ENCODE measurements at places on chromosomes 11 and 22.
A peak's percentile ranks its signal among the peaks of the same experiment; 100 is the strongest.

DNA sequence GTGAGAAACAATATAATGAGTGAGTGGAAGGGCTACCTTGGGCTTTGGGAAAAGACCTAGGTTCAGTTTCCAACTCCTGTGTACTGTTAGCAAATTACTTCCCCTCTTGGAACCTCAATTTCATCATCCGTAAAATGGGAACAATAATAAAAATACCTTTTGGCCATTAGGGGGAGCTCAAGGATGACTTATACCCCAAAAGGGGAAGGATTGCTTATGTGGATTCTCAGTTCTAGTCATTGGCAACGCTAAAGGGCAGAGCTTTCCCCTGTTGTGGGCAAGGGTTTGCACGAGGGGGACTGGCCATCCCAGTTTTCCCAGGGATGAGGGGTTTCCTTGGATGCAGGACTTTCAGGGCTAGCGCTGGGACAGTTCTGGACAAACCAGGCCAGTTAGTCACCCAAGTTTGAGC is 3.1 kb upstream of the COMMD9 start:
- no peak for DNase-seq

GRCh38 chr11:32100495-32100894 is 9.6 kb downstream of the RCN1 start:
- DNase-seq = no peak

DNA sequence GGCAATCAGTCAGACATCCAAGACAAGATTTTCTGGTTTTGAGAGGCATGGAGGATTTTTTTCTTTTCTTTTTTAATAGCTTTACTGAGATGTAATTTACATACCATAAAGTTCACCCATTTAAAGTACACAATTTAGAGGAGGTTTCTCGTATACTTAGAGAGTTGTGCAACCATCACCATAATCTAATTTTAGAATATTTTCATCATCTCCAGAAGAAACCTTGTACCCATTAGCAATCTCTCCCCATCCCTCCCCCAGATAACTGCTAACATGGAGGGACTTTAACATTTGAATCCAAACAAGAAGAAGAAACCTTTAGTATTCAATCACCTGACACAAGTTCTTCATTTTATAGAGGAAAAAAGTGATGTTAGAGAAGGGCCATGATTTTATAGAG is 83.6 kb downstream of the CLPB start:
- DNase-seq = no peak

DNA sequence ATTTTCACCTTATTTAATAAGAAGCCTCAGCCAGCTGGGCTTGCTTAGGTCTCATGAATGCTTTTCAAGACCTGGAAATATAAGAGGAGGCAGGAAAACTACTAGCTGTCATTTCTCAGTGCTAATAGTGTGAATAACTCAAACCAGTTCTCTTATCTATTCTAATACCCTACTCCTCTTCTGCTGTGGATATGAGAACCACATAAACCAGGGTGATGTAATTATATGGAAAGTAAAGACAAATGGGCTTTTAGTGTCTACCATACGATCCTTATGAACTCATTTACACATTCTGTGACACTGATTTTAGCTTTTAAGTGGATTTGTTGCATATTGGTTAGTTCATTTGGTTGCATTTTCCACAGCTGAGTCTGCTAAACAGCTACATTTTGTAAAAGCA is 8.6 kb downstream of the PDGFD start:
- no peak for DNase-seq

GRCh38 chr11:78350091-78350645 is 67.5 kb downstream of the GAB2 start:
- DNase-seq = no peak

DNA sequence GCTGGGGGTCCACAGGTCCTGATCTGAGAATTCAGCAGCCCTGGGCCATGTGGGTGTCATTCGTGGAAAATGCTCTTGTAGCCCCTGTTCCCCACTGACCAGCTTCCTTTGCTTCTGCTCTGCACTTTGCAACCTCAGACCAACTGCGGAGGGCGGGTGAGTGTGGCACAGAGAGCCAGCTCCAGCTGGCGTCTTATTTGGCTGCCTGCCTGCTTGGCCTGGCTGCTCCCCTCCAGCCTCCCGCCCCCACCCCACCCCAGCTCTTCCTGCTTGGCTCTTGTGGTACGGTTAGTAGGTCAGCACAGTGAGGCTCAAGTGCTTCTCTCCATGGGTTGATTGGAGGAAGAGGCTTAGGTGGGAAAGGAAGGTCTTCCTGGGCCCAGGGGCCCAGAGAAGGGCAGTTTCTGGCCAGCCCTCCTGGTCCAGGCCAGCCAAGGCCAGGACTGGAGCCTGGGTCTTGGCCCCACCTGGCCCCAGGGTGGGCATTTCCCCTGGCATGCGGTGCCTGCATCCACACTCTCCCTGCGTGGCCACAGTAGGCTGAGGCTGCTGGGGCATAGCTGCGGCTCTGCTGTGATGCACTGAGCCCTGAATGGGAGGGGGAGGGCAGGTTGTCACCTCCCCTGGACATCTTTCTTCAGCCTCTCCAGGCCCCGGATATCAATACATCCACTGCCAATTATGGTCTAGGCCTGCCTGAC is 26.5 kb downstream of the MYO7A start:
- DNase-seq = no peak

- no peak for DNase-seq
These were observed 15.6 kb downstream of the LRRC32 start for GRCh38 chr11:76654980-76655379.

DNA sequence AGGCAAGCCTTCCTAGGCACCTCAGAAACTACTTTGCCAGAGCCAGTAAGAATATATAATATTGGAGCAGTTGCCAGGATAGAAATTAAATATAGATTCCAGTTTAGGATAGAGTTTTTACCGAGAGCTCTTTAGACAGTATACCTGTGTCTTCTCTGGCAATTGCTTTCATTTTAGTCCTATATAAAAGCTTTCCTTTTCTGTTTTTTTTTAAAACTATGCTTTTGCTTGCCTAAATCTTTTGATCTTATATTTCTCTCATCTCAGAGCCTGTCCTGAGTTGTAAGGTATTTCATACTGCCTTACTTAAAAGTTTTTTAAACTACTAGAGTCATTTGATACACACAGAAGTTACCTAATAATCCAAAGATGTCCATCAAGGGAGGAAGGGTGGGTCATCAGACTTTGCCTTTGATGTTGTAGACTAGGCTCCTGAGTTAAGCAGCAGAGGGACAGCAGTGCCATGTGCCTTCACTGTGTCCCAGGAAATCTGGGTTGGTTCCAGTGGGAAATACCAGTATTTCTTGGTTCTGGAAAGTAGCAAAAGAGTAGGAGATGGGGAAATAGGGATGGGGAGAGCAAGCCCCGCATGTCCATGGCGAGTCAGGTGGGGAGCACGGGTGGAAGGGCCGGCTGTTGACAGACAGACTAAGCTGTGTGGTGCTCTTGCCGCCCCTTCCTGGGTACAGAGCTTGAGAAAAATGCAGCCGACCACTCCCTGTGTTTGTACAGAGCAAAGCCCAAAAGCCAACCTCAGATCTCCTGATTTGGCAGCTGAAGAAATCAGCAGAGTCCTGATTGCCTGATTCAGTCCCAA is 11.2 kb downstream of the MCAM start:
- no peak for DNase-seq

GRCh38 chr22:46592390-46592872 is 27.8 kb upstream of the GRAMD4 start:
- peak; percentile 64 for DNase-seq

- no peak for DNase-seq
These were observed 54.5 kb downstream of the GAB2 start for GRCh38 chr11:78363024-78363619.

DNA sequence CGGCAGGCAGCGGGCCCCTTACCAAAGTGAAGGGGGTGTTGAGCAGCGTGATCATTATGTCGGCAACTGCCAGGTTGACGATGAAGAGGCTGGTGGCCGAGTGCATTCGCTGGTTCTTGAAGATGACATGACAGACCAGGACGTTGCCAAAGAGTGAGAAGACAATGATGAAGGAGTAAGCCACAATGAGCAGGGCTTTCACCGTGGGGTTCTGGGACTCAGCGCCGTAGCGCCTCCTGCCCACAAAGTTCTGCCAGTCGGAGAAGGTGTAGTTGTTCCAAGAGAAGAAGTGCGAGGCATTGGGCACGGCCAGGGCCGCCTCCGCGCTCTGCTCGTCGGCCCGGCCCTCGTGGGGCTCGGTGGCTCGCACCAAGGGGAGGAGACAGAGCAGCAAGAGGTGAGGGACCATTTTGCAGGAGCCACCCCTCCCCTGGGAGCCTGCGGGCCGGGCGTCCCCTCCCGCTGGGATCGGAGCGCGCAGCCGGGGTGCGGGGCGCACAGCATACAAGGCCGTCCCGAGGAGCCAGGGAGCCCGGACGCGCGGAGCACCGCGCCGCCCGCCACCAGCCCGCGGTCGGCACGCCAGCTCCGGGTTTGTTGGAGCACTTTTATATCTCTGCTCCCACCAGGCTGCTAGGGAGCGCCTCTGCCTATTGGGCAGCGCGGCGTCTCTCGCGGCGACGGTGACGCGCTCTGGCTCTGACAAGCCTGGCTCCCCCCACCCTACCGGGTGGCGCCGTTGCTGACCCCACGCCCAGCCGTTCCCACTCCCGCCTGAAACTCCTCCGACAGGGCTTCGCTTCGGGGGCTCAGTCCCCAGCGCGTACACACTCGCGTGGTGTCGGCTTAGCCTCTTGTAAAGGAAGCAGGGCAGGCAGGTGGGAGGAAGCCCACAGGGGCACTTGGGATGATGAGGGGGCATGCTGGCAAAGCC is at the start of gene GPR83:
TSS of gene GPR83 (minus strand) at position 581 of the 934 bp plus-strand sequence. CDS start at position 409, 172 bp downstream.
- peak; percentile 23 for DNase-seq

- DNase-seq = no peak
These were observed 5.1 kb downstream of the ELF5 start for GRCh38 chr11:34508524-34508923.

- no peak for DNase-seq
These were observed 71.8 kb downstream of the BTBD10 start for GRCh38 chr11:13391217-13391616.

- peak; percentile 96 for DNase-seq
These were observed 648 bp upstream of the NUDT8 start for GRCh38 chr11:67630228-67630942.

DNA sequence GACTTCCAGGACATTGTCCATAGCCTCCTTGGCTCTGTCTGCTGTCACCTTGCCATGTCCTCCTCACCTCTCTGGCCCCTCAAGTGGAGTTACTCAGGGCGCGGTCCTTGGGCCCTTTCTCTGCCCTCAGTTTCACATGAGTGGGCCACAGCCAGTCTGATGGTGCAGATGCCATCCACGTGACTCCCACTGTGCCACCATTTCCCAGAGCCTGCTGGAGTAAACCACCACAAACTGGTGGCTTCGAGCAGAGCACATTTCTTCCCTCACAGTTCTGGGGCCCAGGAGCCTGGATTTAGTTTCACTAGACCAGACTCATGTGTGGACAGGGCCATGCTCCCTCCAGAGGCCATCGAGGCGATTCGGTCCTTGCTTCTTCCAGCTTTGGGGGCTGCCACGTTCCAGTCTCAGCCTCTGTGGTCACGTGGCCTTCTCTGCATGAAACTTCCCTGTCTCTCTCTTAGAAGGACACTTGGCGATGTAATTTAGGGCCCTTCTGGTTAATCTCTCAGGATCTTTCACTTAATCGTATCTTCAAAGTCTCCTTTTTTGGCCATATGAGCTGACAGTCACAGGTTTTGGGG is 14.6 kb downstream of the SMARCB1 start:
- no peak for DNase-seq

DNA sequence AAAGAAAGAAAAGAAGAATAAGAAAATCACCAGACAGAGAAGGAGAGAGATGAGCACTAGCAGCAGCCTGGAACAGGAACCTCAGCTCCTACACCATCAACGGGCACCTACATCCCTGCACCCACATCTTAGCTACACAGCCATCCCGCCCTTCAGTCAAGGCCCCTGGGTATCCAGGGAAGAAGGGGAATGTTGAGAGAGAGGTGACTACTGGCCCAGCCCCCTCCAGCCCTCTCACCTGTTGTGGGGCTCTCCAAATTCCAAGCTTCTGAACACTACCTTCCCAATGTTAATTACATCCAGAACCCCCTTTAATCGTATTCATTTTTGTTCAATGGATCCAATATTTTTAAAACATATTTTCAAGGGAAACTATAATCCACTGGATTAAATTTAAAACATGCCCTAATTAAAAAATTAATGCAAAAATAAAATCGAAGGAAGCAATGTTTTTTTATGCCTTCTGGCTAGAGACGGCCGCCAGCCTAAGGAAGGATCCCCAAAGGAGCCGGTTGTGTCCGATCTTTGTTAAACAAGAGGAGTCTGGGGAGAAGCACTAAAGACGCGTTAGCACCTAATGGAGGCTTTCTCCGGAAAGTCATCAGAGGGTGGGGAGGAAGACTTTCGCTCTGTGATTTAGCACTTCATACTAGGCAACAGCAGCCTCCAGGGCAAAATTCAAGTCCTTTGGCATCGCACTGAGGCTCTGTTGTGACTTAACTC is 9.5 kb downstream of the TPST2 start:
- no peak for DNase-seq

All from left lung (tissue), 14 donors.